ENCODE measurements at places on chromosomes 4 and X.

GRCh38 chr4:119050527-119051090 is 85.0 kb upstream of the MYOZ2 start:
- no peak for DNase-seq

DNA sequence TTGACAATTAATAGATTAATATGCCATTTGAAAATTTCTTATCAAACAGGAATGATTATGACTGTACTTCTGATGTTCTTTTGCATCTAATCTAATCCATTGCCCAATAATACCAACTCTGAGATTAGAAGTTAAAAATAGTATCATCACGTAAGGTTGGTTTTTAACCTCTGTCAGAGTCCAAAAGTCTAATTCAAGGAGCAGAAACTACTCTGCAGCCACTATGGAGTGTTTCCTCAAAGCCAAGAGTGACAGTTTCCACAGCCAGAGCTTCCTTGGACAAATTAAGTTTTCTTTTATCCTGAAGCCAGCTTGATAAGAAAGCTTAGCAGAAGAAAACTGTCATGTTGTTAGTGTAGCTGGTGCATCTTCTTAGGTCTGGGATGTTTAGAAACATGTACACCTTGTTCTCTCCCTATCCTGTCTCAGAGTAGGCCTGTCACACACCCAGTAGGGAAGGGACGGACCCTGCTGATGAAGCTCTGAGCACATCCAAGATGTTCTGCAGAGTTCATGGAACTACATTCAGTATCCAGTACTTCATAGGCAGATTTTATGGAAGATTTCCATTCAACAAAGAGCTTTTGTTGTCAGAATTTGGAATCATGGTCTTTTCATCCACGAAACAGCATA is 20.4 kb upstream of the PI4K2B start:
- DNase-seq = no peak

- DNase-seq = no peak
These were observed 6.8 kb downstream of the PLP2 start for GRCh38 chrX:49178537-49178936.

- no peak for DNase-seq
These were observed 59.5 kb downstream of the HTRA3 start for GRCh38 chr4:8328866-8329559.

Measured in LNCaP clone FGC (cell line).